Activated T-cell treated with anti-CD3 and anti-CD28 coated beads, Interleukin-2, amount 50 U/mL, for 24 hours (primary cell): ENCODE measurements at places on chromosomes 13 and 19.
A peak's percentile ranks its signal among the peaks of the same experiment; 100 is the strongest.

- no peak for DNase-seq
Observed at GRCh38 chr13:111789420-111789819, 277.5 kb upstream of the SOX1 start.

- no peak for DNase-seq
Observed at GRCh38 chr19:4859697-4860096, 7.8 kb downstream of the PLIN3 start.

- no peak for DNase-seq
Observed at GRCh38 chr13:40228496-40228895, 437.9 kb downstream of the FOXO1 start.

DNA sequence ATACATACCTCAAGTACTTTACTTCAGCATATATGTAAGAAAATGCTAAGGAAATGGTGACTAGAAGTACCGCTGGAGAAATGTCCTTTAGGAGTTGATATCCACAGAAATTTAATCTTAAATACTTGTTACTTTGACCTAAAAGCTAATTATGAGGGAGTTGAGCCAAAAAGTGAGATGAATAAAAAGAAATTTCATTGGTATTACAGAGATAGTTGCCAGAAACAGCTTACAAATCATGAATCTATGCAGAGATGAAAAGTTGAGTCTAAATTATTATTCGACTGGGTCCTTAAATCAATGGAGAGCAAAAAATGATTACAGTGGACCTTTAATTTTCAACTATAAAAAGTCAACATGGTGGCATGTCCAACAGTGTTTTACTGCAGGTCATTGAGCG lies 160.9 kb downstream of the MZT1 start:
- no peak for DNase-seq

DNA sequence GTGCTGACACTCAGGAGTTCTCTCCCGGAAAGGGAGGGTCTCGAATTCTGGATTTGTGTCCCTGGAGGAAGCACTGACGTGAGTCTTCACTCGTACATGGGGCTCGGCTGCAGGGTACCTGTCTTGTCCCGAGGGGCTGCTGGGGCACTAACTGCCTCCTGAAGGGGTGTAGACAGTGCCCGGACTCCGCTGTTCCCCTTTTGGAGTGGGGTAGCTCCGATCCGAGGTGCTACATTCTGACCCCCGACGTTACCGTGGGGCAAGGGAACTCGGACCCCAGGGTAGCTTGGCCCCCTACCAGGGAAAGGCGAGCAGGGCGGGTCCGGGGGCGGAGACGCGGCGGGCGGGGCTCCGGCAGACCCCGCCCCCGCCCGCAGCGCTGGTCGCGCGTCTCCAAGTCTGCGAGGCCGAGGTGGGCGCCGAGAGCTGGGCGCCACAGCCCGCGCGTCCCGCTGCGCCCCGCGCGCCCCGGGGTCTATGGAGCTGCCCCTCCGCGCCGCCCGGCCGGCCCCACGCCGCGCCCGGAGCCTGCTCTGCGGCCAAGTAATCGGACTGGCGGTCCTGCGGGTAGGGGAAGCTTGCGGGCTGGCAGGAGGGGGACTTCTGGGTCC lies at the start of gene NPAS1:
Gene NPAS1 (plus strand): TSS at position 407 of the 611 bp plus-strand sequence. CDS start 1,211 bp downstream, outside the sequence.
- peak; percentile 48 for DNase-seq

DNA sequence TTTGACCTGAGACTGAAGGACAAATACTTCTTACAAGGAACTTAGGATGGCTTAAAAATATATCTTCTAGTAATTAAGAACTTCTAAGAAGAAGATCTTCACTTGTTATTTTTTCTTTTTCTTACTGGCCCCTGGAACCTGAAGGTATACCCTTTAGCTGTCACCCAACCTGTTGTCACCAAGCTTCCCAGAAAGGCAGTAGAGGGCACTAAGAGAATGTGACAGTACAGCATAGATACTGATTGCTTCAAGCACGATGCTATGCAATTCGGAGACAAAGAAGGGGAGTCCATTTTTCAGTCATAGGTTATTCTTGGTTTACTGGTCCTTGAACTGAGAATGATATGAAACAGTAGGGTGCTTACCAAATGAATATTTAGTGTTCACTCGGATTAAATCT lies 208.3 kb upstream of the PCDH9 start:
- DNase-seq = no peak

DNA sequence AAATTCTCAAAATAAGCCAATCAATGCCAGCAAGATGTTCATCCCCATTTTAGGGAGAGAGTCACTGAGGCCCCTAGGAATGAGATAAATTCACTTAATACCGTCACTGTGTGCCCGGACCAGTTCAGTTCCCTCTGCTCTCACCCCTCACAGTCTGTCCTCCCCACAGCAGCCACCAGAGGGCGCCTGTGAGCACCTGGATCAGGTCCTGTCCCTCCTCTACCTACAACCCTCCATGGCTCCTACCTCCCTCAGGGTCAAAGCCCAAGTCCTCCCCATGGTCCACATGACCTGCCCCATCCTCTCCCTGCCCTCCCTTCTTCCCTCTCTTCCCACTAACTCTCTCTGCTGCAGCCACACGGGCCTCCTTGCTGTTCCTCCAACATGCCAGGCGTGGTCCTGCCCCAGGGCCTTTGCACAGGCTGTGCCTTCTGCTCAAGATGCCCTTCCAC lies 42.0 kb upstream of the NFIC start:
- DNase-seq = peak; percentile 84

GRCh38 chr13:45851171-45851921 lies at the start of gene SIAH3:
TSS of gene SIAH3 (minus strand) at chr13:45851753. CDS start at chr13:45851629, 124 bp downstream.
- DNase-seq = peak; percentile 47

DNA sequence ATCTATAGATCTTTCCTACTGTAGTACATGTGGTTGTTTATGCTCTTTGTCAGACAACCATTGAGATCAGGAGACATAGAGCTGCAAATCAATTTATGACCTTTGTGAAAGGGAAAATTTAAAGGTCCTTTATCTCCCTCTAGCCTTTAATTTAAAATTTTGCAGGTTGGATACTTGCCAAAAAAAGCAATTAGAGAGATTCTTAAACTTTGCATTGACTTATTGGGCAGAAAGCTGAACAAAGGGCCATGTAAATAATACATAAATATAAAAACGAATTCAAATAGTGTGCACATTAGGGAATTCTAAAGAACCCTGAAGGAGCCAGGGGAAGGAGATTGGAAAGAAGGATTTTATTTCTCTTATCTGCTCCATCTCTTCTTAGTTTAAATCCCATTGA lies 22.0 kb upstream of the RB1 start:
- no peak for DNase-seq

DNA sequence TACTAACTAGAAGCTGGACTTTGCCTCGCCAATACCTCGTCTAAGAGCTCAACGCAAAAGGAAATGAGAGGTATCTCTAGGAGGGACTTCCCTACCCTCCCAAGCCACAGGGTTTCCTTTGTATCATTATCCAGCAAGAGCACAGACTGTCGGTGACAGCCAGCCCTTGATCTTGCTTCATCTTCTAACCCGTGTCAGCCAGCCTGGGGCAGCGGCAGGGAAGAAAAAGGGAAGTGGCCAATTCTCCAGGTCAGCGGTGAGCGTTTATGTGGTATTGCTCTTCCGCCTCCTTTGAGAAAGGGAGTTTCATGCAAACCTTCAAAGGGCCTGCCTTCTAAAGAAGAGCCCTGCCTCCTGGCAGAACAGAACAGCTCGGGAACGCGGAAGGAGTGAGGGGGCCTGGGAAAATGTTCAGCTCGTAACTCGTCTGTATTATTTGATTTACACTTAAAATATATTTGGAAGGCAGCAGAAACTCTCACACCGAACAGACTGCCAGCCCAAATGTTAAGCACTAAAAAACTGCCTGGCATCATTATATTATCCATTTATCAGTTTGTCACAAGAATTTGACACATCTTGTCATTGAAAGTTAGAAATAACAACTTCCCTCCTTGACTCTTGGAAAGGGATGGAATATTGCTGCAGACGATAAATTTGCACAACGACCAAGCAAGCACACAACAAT lies 41.8 kb downstream of the EFNB2 start:
- no peak for DNase-seq

DNA sequence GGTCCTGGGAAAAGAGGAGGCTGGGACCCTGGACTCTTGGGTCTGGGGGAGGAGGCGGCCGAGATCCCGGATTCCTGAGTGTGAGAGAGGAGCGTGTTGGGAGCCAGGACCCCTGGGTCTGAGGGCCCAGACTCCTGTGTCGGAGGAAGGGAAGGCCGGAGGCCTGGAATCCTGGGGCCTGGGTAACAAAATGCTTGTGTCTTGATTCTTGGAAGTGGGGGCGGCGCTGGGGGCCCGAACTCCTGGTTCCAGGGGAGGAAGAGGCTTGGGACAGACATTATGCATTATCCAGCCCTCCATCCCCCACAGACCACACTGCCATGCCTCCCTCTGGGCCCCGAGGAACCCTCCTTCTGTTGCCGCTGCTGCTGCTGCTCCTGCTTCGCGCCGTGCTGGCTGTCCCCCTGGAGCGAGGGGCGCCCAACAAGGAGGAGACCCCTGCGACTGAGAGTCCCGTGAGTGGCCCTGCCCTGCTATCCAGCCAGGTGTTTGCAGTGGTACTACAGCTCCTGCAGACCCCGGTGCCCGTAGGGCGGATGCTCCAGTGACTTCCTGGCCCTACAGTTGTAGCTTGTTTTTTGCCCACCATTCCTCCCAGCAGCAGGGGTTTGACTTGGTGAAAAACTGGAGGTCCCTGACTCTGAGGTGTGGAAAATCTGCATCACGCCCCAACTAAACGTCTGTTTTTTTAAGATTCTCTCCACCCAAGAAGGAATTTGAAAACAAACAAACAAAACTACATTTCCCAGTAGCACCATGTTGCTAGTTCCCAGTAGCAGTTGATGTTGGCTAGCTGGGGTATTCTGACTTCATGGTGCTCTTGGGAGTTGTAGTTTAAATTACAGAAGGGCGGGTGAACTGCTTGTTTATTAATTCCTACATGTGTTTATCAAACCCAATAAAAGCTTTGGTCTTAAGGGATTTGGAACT lies 630 bp downstream of the NUCB1 start:
- DNase-seq = peak; percentile 56

DNA sequence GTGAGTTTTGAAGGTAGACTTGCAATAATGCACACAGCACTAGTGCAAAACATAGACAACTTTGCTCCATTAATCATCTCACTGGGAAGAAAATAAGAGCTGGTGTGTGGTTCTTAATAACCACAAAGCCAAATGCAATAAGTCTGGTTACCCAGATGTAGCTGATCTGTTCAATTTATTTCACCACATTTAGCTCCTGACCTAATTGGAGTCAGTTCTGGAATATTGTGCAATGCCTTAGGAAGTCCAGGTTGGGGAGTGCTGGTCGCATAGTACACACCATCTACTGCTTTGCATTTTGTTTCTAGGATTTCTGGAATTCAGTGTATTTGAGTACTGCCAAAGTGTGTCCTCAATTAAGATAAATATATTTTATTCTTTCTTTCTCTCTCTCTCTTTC lies 483.3 kb upstream of the SPRY2 start:
- no peak for DNase-seq

- peak; percentile 41 for DNase-seq
Observed at GRCh38 chr19:48926909-48927308, 6.6 kb upstream of the DHDH start.

GRCh38 chr13:30963791-30964190 lies 31.3 kb downstream of the TEX26 start:
- DNase-seq = no peak

GRCh38 chr19:10424011-10424637 lies 3.8 kb downstream of the PDE4A start:
- DNase-seq = peak; percentile 82

- DNase-seq = no peak
Observed at GRCh38 chr13:101686003-101686402, 233.5 kb downstream of the ITGBL1 start.

GRCh38 chr19:5048727-5049553 lies 80.0 kb downstream of the KDM4B start:
- no peak for DNase-seq

GRCh38 chr13:32850316-32851052 lies 165.7 kb upstream of the KL start:
- DNase-seq = no peak

- peak; percentile 93 for DNase-seq
Observed at GRCh38 chr19:58581227-58582141, 8.3 kb upstream of the MZF1 start.

DNA sequence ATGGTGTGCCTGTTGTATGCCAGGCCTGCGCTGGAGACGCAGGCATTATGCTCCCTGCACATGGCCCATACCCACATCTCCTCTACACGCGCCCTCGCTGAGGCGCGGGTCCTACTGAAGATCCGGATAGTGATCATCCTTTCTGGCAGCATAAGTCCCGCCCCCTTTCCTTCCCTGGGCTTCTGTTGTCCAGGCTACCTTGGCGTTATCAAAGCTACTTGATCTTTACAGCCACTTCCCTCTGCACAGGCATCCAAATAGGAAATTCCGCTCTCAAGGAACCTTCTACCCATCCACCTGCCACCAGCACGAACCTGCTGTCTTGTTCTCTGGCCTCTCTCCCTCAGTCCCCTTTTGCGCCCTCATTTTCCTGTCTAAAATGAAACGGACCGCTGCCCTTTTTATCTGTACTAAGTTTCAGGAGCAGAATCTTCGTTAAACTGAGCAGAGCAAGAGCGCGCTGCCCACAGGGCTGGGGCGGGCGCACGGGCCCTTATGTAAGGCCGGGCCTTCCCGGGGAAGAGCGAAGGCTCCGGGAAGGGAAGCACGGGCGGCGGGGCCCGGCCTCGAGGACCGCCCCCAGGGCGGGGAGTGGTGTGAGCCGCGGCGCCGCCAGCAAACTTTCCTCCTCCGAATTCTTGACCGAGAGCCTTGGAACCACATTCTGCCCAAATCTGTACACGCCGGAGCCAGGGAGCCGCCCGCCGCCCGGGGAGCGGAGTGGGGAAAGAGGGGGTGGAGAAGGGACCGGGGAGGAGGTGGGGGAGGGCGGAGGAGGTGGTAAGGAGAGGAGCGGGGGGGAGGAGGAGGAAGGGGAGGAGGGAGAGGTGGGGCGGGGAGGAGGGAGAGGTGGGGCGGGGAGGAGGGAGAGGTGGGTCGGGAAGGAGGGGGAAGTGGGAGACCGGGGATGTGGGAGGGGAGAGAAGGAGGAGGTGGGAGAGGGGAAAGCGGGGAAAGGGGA lies 920 bp upstream of the UBE2L5 start:
- peak; percentile 63 for DNase-seq

DNA sequence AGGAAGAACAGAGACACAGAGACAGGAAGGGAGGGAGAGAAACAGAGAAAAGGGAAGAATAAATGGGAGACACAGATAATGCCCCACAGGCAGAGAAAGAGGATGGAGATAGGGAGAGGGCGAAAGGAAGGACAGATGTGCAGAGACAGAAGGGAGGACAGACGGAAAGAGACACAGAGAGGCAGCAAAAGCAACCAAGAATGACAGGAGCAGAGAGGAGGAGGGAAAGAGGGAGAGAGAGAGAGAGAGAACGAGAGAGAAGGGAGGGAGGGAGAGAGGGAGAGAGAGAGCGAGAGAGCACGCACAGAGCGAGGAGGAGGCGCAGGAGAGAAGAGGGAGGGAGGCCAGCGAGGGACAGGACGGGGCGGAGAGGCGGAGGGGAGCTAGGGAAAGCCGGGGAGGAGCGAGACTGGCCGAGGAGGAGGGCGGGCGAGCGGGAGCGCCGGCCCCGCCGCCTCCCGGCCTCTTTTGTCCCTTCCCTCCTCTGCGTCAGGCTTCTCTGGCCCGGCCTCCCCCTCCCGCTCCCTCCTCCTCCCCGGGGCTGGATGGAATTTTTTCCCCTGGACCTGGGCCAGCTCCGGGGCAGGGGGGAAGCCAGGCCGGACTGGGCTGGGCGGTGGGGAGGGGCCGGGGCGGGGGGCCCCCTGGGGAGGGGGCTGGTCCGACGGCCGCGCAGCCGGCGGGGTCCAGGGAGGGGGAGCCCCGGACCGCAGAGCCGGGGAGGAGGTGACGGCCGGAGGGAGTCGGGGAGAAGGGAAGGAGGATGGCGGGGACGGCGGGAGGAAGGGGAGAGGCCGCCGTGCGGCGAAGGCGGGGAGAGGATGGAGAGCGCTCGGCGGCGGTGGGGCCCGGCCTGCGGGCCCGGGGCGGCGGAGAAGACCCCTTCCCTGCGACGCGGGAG lies 4.2 kb upstream of the SPACA6 start:
- DNase-seq = peak; percentile 50
